ENCODE measurements at places on chromosomes 5 and 9. TPM values are rescaled to one million over a fixed set of nuclear protein-coding genes. Genes with fewer than 3 reads are reported as not detected.
A peak's percentile ranks its signal among the peaks of the same experiment; 100 is the strongest.

GRCh38 chr9:128825923-128826700, 3.5 kb downstream of the SPOUT1 start:
- DNase-seq, result no peak

GRCh38 chr9:21611891-21612290, 129.8 kb upstream of the IFNE start:
- peak; percentile 24 for DNase-seq

DNA sequence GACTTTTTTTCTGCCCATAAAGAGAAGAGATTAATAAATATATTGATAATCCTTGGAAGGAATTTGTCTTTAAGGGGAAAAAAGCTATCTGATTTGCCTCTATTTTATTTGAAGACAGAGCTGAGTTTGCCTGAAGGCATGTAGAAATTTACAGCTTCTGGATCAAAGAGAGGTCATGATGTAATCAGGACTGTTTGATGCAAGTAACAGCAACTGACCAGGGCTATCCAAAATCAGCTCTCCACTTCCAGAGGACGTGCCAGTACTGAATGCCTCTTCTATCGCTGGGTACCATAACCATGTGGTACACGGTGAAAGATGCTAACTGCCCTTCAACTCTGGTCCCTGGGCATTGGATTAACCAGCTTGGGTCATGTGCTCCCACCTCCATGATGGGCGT, 90.6 kb downstream of the ZFAND5 start:
- no peak for DNase-seq

- no peak for DNase-seq
These were observed 333.4 kb downstream of the YTHDC2 start for GRCh38 chr5:113846941-113847340.

GRCh38 chr9:124137009-124137943, 120.5 kb upstream of the NEK6 start:
- no peak for DNase-seq

- no peak for DNase-seq
These were observed 89.3 kb upstream of the ALDH1A1 start for GRCh38 chr9:73042155-73042554.

GRCh38 chr5:2705861-2706260, 45.6 kb downstream of the IRX2 start:
- no peak for DNase-seq

DNA sequence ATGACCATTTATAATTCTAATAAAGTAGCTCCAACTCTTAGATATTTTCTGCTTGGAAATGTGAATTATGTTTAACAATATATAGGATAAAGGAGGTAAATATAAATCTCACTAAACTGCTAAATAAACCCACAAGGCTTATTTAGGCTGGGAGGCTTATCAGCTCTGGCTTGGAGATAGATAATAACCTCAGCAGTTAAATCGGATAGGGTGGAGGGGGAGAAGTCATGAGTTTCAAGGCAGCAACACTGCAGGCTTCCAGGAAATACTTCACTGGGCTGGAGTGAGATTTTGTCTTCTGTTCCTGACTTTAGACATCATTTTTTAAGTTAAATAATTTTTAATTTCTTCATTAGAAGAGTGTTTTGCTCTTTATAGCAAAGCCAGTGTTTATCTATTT, 80.0 kb upstream of the ITGA2 start:
- no peak for DNase-seq

DNA sequence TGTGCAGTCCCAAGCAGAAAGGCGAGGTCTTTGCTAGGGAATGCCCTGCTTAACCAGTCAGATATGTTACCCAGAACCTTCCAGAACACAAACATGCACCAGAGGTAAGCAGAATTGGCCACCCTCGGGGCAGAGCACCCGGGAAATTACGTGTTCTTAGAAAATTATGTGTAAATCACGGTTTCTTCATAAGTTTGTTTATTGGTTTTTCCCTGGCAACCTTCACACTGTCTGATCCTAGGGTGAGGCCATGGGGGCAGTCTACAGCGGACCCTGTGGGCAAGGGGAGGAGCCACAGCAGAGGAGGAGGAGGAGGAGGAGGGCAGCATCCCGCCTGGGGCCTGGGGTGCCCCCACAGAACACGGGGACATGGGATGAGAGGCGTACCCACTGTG, 31.4 kb downstream of the RXRA start:
- no peak for DNase-seq

- DNase-seq, result no peak
These were observed 348.6 kb upstream of the RGMB start for GRCh38 chr5:98424681-98425450.

GRCh38 chr5:54388409-54388808, 67.1 kb upstream of the HSPB3 start:
- DNase-seq, result no peak

GRCh38 chr5:55540525-55540924, 5.8 kb upstream of the PLPP1 start:
- no peak for DNase-seq

- no peak for DNase-seq
These were observed 41.1 kb upstream of the DAP start for GRCh38 chr5:10801931-10802666.

DNA sequence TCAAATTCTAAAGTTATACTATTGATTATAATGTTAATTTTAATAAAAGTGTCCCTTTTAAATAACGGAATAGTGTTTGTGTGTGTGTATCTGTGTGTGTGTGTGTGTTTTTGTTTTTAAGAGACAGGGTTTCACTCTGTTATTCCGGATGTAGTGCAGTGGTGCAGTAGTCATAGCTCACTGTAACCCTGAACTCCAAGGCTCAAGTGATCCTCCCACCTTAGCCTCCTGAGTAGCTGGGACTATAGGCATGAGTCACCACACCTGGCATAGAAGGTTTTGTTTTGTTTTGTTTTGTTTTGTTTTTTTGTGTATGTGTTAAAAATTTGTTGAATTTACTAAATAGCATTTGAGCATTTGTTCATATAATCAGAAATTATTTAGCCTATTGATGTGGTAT, 64.6 kb downstream of the YTHDC2 start:
- no peak for DNase-seq

GRCh38 chr9:75962013-75962661, 71.7 kb downstream of the PCSK5 start:
- DNase-seq, result no peak

DNA sequence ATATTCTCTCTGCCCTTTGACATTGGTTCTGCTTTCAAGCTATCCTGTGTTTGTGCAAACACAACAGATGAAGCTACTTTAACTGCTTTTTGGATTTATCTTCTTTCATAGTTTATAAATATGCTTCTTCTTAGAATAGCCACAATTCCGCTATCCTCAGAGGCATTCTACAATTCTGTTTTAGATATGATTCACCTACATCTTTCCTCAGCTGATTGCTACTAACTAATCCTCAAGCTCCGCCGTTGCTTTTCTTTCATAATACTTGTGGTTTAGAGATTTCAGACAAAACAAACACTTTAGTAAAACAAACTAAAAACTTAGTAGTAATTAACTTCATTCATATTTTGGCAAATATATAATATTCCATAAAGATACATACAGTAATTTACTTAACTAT, 52.5 kb downstream of the ECPAS start:
- DNase-seq, result no peak

DNA sequence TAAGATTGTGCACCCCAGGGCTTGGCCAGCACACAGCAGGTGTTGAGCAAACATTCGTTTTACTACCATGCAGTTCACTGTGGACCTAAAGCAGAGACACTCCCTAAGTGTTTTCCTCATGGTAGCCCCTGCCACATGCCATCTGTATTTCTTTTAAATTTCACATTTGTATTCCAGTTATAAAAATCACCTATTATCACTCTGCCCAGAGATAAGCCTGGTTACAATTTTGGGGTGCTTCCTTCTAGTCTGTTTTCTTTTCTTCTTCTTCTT, 10.9 kb upstream of the FIBCD1 start:
- DNase-seq, result no peak

DNA sequence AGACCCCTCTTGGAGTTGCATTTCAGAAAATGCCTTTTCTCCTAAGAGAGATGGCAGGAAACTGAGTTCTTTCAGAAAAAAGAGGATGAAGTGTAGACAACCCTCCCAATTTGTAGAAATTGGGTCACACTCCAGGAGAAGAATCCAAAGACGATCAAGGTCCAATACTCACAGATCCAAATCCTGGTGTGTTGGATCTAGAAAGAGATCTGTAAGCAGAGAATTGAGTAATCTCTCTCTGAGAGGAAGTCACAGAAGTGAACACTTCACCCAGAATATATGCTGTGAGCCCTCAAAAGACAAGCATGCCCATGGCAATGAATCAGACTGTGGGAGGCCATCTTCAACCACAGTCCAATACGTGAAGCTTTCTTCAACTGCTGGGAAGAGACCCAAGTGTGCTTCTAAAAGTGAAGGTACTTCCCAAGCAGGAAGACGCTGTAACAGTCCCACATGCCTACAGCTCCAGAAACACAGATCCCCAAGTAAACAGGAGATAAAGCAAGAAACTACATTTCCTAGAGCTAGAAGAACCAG, 182.7 kb downstream of the SMC2 start:
- DNase-seq, result no peak

DNA sequence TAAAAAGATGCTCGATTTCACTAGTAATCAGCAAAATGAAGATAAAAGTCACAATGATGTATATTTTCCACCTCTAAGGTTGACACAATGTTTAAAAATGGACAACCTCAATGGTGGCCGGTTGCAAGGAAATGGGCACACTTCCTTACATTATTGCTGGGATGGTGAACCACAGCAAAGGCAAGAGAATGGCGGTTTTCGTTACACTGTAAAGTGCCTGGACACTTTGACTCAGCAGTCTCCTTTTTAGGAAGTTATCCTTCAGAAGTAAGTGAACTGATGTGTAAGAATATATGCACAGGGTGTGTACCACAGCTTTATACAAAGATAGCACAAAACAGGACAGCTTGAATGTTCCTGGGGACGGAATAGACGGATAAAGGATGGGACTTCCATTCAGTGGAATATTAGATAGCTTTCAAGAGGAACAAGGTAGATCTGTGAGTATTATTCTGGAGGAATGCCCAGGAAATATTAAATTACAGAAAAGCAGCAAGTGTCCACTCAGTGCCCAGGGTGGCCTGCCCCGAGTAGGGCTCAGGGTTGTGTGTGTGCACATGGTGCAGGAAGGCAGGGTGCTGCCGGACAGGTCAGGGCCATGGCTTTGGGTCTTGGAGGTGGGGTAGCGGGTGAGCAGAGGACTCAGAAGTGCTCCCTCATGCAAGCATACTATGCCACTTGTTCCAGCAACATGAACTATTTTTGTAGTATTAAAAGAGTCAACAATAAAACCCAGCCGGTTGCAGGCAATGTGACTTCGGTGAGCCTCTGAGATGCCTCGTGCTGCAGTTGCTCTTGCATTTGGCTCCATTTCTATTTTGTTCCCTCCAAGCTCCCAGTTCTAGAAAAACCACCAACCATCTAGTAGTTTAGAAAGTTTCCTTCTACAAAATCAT, 24.5 kb downstream of the GADD45G start:
- DNase-seq, result peak; percentile 37

DNA sequence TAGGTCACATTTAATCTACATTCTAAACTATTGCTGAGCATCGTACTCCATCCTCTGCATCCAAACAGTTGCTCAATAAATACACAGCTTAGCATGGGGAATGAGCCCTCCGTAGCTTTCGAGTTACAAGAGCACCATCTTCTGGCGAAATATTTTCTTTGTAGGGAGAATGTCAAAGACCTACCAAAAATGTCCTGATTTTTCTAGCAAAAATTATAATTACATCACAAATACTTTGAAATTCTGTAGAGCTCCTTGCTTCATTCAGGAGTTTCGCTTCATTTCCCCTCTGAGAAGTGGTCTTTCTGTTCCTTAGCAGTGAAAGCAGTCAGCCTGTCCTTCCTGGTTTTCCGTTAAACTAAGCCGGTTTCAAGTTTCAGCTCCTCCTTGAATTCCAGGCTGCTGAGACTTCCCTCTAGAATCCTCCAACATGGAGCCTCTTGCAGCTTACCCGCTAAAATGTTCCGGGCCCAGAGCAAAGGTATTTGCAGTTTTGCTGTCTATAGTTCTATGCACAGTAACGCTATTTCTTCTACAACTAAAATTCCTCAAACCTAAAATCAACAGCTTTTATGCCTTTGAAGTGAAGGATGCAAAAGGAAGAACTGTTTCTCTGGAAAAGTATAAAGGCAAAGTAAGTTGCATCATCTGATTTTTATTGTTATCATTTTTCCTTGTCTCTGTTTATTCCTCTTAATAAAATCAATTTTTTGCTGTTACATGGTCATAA, at the start of gene GPX8:
TSS of gene GPX8 (plus strand) at position 409 of the 730 bp plus-strand sequence. CDS start at position 431, 22 bp downstream.
- no peak for DNase-seq

GRCh38 chr5:135373736-135374515, 25.1 kb downstream of the MACROH2A1 start:
- no peak for DNase-seq

DNA sequence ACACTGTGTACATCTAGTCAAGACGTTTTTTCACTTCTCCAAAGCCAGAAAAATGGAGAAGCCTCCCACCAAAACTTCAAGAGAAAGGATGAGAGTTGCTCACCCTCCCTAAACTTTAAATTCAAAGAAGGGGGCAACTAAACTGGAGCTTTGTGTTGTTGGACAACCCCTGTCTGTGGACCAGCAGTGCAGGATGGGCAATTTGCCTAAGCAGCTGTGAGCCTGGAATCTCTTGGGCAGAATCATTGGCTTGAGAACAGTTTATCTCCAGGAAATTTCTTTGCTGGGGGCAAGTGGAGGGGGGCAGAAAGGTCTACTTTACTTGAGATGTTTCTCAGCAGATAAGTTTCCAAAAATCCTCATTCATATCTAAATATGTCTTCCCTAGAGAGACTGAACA, 151.8 kb downstream of the MUSK start:
- no peak for DNase-seq

GRCh38 chr5:132010645-132010988, 841 bp downstream of the ACSL6 start:
- no peak for DNase-seq

GRCh38 chr9:132637801-132638200, 32.0 kb downstream of the DDX31 start:
- DNase-seq, result no peak

DNA sequence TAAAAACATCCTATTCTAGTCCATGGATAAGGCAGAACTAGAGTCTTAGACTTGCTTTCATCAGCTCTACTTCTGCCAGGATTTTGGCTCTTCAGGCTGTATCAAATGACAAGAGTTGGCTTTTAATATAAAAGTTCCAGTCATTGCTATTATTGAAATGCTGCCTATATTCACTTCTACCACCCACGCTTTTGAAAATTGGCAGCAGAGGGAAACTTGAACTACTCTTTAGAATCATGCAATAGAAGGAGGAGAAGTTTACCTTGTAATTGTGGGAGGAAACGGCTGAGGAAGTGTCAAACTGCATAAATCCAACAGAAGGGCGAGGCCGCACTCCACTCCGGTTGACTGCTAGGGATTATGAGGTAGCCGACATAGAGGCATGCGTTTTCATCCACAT, 122.6 kb upstream of the BASP1 start:
- no peak for DNase-seq

GRCh38 chr5:125290935-125291334, 544.5 kb upstream of the ZNF608 start:
- DNase-seq, result no peak

GRCh38 chr5:9483243-9483642, 62.6 kb downstream of the SEMA5A start:
- DNase-seq, result no peak

FAXDC2 gene
- total RNA-seq, result not detected

RGS14 gene
- 47.2 TPM for total RNA-seq

NAIF1 gene
- 14.5 TPM for total RNA-seq

PCDHB12 gene
- not detected for total RNA-seq

FYB1 gene
- 106 TPM for total RNA-seq

UBE2QL1 gene
- not detected for total RNA-seq

IQGAP2 gene
- 92.7 TPM for total RNA-seq

C5orf46 gene
- not detected for total RNA-seq

PPP6C gene
- total RNA-seq, result 46.7 TPM

CDX1 gene
- not detected for total RNA-seq

SHOC1 gene
- not detected for total RNA-seq

CATSPER3 gene
- 0.53 TPM for total RNA-seq

REEP2 gene
- total RNA-seq, result 10.9 TPM
